HFFc6 (cell line): ENCODE measurements at places on chromosomes 5 and 9.

GRCh38 chr5:134003817-134004625 lies 754 bp downstream of the VDAC1 start:
- peak overlapping the region; percentile 95 for H3K4me3 ChIP-seq
- H3K4me1 ChIP-seq: peaks cover 43% of the 10 kb centered on the region
- H3K36me3 ChIP-seq: peaks cover 16% of the 10 kb centered on the region
- peak overlapping the region; percentile 93 for H3K27ac ChIP-seq
- H3K27me3 ChIP-seq: no peaks in the 10 kb centered on the region; the same call in none of the 2 replicates

DNA sequence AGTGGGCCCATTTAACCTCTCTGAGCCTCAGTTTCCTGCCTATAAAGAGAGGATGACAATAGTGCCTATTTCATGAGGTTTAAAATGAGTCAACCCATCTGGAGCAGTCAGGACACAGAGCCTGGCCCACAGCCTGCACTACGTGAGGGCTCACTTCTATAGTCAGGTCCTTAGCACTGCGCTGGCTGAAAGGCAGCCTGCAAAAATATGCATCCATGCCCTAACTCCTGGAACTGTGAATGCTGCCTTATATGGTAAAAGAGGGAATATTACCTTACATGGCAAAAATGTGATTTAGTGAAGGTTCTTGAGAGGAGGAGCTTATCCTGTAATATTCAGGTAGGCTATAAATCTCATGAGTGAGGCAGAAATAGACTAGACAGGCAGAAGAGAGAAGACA lies 98.5 kb downstream of the GABBR2 start:
- H3K27ac ChIP-seq: no peak overlapping the region
- H3K4me3 ChIP-seq: no peak overlapping the region
- H3K36me3 ChIP-seq: no peaks in the 10 kb centered on the region
- peaks cover 12% of the 10 kb centered on the region for H3K27me3 ChIP-seq
- DNase-seq: no peak
- H3K4me1 ChIP-seq: peaks cover 30% of the 10 kb centered on the region

GRCh38 chr5:75023368-75024159 lies 28.8 kb downstream of the GCNT4 start:
- DNase-seq: no peak
- no peak overlapping the region for H3K27ac ChIP-seq
- peaks cover 3% of the 10 kb centered on the region; the same call in 1 of the 2 replicates for H3K27me3 ChIP-seq

DNA sequence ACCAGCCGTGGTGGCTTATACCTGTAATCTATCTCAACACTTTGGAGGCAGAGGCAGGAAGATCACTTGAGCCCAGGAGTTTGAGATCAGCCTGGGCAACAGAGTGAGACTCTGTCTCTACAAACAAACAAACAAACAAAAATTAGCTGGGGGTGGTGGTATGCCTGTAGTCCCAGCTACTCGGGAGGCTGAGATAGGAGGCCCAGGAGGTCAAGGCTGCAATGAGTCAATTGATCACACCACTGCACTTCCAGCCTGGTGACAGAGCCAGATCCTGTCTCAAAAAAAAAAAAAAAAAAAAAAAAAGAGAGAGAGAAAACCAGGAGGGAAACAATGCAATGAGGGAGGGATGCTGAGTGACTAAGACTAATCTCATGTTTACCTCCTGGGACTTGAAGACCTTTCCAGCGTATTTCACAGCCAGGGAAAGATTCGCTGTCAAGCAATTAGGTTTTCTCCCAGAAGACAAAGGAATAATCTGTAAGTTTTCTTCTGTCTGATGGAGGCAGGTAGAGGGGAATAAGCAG lies 51.1 kb upstream of the MIER3 start:
- H3K4me1 ChIP-seq: no peaks in the 10 kb centered on the region
- H3K36me3 ChIP-seq: no peaks in the 10 kb centered on the region
- H3K27me3 ChIP-seq: peaks cover 9% of the 10 kb centered on the region
- no peak for DNase-seq
- H3K4me3 ChIP-seq: no peak overlapping the region

- H3K27ac ChIP-seq: no peak overlapping the region
- no peak for DNase-seq
- H3K4me3 ChIP-seq: no peak overlapping the region
- no peaks in the 10 kb centered on the region for H3K27me3 ChIP-seq
- H3K4me1 ChIP-seq: peaks cover 4% of the 10 kb centered on the region
Measured at GRCh38 chr5:54186108-54186507, 124.3 kb downstream of the ARL15 start.

DNA sequence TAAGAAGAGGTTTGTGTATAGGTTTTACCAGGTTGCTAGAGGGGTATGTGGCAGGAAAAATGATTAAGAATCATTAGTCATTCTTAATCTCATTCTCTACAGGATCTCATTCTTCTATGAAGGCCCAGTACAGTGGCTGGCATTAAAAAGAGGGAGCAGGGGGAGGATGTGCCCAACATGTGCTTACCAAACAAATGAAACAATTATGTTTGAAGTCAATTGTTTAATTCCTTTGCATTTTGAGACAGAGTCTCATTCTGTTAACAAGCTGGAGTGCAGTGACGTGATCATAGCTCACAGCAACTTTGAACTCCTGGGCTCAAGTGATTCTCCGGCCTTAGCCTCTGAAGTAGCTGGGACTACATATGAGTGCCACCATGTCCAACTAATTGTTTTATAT lies 23.0 kb downstream of the FNIP1 start:
- no peak overlapping the region for H3K27ac ChIP-seq
- H3K4me3 ChIP-seq: no peak overlapping the region
- DNase-seq: no peak

DNA sequence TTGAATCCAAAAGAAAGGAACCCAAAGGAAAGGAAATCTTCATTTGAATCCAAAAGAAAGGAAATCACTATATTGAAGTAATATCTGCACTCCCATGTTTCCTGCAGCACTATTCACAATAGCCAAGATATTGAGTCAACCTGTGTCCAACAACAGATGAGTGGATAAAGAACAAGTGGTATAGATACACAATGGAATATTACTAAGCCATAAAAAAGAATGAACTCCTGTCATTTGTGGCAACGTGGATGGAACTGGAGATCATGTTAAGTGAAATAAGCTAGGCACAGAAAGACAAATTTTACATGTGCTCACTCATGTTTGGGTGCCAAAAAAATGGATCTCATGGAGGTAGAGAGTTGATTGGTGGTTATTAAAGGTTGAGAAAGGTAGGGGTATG lies 57.8 kb upstream of the STOM start:
- no peak overlapping the region for H3K4me3 ChIP-seq
- H3K36me3 ChIP-seq: no peaks in the 10 kb centered on the region
- H3K4me1 ChIP-seq: no peaks in the 10 kb centered on the region
- H3K27me3 ChIP-seq: peaks cover 35% of the 10 kb centered on the region
- DNase-seq: no peak
- H3K27ac ChIP-seq: no peak overlapping the region

- peaks cover 3% of the 10 kb centered on the region for H3K4me1 ChIP-seq
- no peaks in the 10 kb centered on the region for H3K27me3 ChIP-seq
- no peak for DNase-seq
- H3K4me3 ChIP-seq: no peak overlapping the region
Measured at GRCh38 chr9:33049680-33050361, 24.7 kb downstream of the DNAJA1 start.

- H3K36me3 ChIP-seq: no peaks in the 10 kb centered on the region
- no peaks in the 10 kb centered on the region for H3K27me3 ChIP-seq
- H3K4me3 ChIP-seq: no peak overlapping the region
- no peak for DNase-seq
Measured at GRCh38 chr9:91392435-91392834, 30.7 kb upstream of the AUH start.

- H3K27ac ChIP-seq: peak overlapping the region; percentile 96; the same call in 1 of the 2 replicates
- no peak overlapping the region; the same call in 1 of the 2 replicates for H3K4me3 ChIP-seq
- H3K36me3 ChIP-seq: peaks cover 37% of the 10 kb centered on the region
Measured at GRCh38 chr5:95962785-95963184, 1.1 kb upstream of the ELL2 start.

- no peaks in the 10 kb centered on the region for H3K4me1 ChIP-seq
- no peaks in the 10 kb centered on the region for H3K36me3 ChIP-seq
- DNase-seq: no peak
- no peak overlapping the region for H3K4me3 ChIP-seq
Measured at GRCh38 chr5:38240212-38240611, 18.1 kb upstream of the EGFLAM start.

GRCh38 chr9:34047864-34048726 lies 592 bp downstream of the UBAP2 start:
- H3K4me1 ChIP-seq: peaks cover 33% of the 10 kb centered on the region
- peak overlapping the region; percentile 96 for H3K4me3 ChIP-seq
- peaks cover 9% of the 10 kb centered on the region; the same call in 1 of the 2 replicates for H3K36me3 ChIP-seq
- peaks cover 4% of the 10 kb centered on the region; the same call in 1 of the 2 replicates for H3K27me3 ChIP-seq
- DNase-seq: peak; percentile 1

- H3K27ac ChIP-seq: peak overlapping the region; percentile 99
- peak overlapping the region; percentile 99 for H3K4me3 ChIP-seq
- H3K27me3 ChIP-seq: peaks cover 78% of the 10 kb centered on the region
- peak; percentile 87 for DNase-seq
- H3K36me3 ChIP-seq: peaks cover 54% of the 10 kb centered on the region
Measured at GRCh38 chr5:172765766-172766286, 5.2 kb downstream of the DUSP1 start.

DNA sequence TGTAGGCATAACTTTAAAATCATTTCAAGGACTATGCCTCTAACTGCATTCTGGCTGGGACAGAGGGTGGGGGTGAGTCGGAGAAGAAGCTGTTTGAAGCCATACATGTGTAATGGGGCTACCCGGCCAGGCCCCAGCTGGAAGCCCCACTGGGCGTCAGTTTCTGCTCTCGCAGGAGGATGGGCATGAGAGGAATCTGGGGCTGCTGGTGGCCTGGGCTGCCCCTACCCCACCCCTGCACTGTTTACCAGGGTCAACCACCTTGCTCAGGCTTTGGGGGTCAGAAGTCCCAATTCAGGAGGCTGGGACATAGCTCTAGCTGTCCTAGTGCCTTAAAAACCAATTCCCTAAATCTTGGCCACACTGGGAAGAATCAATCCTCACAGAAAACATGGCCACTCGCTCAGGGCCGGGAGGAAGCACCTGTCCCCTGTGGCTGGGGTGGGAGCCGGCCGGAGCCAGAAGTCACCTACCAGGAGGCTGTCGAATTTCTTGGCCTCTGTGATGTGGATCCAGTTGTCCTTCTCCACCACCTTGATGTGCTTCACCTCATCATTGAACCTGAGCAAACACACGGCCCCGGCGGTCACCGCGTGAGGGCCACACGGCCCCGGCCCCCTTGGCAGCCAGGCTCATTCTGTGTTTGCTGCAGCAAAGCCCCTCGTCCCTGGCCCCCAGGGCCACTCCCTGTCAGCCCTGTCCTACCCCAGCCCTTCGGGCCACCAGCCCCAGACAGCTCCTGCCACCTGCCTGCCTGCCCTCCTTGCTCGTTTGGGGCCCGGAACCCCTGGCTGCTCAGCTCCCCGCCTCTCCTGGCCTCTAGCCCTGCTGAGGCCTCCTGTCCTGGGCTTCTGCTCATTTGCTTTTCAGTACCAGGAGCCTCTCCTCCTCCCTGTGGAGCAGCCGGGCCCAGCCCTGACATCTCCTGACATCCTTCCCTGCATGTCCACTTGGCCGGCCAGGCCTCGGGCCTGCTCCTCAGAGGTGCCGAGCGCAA lies 33.6 kb upstream of the SARDH start:
- H3K27me3 ChIP-seq: peaks cover 2% of the 10 kb centered on the region; the same call in 1 of the 2 replicates
- H3K36me3 ChIP-seq: peaks cover 48% of the 10 kb centered on the region
- no peak overlapping the region for H3K4me3 ChIP-seq
- no peak for DNase-seq
- H3K27ac ChIP-seq: no peak overlapping the region

DNA sequence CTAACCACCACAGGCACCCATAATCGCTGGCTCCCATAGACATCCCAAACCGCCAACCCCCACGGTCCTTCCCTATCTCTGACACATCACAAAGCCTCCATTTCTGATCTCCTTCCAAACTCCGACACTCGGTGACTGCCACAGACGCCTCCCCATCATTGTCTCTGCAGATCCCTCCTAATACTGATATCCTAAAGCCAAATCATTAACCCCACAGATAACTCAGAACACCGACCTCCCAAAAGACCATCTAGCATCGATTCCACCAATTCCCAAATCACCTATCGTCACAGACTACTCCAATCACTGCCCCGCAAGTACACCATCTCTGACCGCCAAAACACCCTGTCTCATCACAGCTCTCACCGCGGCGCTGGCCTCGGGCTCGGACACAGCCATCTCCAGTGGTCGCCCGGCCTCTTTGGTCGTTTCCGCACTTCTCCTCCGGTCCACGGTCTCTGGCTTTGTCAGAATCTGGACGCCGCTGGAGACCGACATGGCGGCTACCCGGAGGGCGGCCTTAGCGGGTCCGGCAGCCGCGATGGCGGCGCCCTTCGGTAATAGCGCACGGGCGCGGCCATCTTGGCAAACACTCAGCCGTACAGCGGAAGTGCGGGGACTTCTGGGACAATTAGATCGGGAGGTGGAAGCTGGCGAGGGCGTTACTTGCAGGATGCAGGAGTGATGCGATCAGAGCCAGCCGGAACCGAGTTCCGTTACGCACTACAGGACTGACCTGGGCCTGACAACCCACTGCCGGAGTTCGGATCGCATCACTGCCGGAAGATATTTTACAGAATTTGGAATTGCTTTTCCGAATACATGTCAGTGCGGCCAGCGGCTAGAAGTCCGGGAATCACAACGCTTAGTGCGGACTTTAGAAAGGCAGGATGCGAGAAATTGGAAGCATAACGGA lies at the start of gene ZFP37:
Gene ZFP37 (minus strand): TSS at position 534 of the 916 bp plus-strand sequence. CDS start 36 bp downstream, at position 498.
- peak; percentile 92 for DNase-seq
- H3K4me3 ChIP-seq: no peak within 1 kb of the TSS
- no peak within 1 kb of the TSS for H3K27ac ChIP-seq
- peaks cover 12% of the 10 kb centered on the region; the same call in 1 of the 2 replicates for H3K36me3 ChIP-seq

DNA sequence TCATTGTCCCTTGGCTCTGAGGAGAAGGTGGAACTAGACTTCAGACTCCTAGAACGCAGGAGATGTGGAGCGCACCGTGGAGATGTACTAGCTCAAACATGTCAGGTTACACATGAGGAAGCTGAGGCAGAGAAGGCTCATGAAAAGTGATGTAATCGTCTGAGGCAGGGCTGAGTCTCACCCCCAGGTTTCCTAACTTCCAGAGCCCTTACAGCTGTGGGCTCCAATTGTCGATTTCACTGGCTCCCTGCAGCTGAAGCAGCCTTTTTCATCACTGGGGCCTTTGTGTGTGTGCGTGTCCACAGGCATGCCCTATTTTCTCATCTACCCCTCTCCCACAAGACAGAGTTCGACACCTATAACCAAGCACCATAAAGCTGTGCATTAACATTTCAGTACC lies 370.6 kb downstream of the NTRK2 start:
- no peak overlapping the region for H3K4me3 ChIP-seq
- no peaks in the 10 kb centered on the region for H3K27me3 ChIP-seq
- H3K4me1 ChIP-seq: no peaks in the 10 kb centered on the region

GRCh38 chr5:16457853-16458252 lies 7.7 kb downstream of the ZNF622 start:
- H3K27me3 ChIP-seq: peaks cover 1% of the 10 kb centered on the region; the same call in 1 of the 2 replicates
- no peak overlapping the region for H3K4me3 ChIP-seq
- H3K27ac ChIP-seq: peak overlapping the region; percentile 54
- H3K4me1 ChIP-seq: peaks cover 74% of the 10 kb centered on the region

DNA sequence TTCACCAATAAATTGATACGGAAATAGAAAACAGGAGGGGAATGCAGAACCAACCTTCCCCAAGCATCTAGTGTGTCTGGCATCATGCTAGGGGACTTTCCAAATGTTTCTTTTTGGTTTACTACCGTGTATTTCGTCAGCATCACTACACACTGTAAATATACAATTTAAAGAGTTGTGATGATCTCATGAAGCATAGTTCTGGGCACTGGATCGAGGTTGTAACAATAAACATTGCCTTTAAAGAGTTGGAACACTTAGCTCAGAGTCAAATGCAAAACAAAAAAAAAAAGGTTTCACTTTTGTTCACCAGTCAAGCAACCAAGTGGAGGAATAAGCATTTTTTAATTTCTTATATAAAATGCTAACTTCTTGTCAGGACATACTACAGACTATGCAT lies 2.9 kb upstream of the SCAI start:
- peak overlapping the region; percentile 14; the same call in 1 of the 2 replicates for H3K27ac ChIP-seq
- peak; percentile 52 for DNase-seq
- peaks cover 13% of the 10 kb centered on the region for H3K36me3 ChIP-seq
- no peaks in the 10 kb centered on the region for H3K27me3 ChIP-seq
- no peak overlapping the region for H3K4me3 ChIP-seq
